Kidney capillary endothelial cell (primary cell): ENCODE measurements at places on chromosomes 16 and 17.

DNA sequence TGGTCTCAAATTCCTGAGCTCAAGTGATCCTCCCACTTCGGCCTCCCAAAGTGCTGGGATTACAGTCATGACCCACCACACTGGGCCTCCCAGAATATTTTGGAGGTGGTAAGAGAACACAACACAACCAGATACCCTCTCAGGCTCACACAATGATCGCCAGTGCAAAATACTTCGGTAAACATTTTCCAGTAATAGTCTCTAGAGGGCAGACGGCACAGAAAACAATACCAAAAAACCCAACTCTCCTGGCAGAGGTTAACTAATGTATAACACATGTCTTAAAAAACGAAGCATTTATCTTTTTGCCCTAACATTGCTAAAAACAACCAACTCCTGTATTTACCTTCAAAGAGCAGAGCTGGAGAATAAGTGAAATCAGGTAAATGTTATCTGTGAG, 10.5 kb downstream of the NUFIP2 start:
- no peak for DNase-seq

DNA sequence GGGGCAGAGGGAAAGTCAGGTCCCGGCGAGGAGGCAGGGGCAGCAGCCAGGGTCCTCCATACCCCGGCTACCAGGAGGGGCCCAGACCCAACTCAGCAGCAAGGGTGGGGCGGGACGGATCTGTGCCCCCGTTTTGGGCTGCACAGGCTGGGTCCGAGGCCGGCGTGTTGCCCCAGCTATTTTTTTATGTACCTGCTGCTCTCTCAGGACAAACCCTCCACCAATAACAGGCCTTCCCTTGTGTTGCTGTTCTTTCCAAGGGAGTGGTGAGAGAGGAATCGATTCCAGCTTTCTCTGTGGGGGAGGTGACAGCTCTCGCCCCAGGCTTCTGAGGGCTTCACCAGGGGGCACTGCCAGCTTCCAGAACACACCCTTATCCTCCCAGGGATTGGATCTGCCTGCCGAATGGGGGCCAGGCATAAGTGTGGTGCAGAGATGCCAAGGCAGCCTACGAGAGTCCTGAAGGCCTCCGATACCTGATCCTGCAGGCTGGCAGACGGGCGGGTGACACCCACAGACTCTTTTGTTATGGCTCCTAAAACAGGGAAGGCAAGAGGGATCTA, 22.3 kb downstream of the RTN4RL1 start:
- no peak for DNase-seq

DNA sequence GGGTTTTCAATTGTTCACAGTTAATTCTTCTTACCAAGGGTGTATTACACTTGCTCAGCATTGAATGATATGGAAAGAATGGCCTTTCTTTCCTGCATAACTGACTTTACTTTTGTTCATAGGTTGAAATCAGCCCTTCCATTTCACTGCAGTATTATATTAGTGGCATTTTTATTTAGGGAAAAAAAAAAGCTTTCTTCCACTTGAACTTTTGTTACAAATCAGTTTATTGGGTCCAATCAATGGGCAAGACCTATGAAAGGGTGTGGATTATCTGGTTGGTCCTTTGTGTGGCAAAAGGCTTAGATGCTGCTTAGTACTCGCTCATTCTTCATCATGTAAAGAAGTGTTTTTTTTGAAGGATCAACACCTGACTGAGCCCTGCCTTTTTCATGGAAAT, 74.1 kb downstream of the WNT3 start:
- no peak for DNase-seq

- DNase-seq, result no peak
Measured at GRCh38 chr17:74442670-74443515, 11.0 kb downstream of the GPRC5C start.

GRCh38 chr17:36938566-36939051, 1.3 kb downstream of the LHX1 start:
- DNase-seq, result no peak

DNA sequence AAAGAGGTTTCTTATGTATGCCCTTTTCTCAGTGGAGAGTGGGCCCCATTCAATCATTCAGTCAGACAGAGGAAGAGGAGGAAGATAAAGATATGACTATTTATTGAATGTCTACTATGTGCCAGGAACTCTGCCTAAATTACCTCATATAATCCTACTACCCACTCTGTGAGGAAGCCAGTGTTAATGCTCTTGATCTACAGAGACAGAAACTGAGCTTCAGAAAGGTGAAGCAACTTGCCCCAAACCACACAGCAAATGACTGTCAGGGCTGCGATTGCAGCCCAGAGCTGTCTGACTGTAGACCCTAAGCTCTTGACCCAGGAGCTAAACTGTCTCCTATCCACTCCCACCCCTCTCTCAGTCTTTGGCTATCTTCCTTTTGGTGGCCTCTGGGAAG, 8.4 kb downstream of the SRCIN1 start:
- DNase-seq, result no peak

DNA sequence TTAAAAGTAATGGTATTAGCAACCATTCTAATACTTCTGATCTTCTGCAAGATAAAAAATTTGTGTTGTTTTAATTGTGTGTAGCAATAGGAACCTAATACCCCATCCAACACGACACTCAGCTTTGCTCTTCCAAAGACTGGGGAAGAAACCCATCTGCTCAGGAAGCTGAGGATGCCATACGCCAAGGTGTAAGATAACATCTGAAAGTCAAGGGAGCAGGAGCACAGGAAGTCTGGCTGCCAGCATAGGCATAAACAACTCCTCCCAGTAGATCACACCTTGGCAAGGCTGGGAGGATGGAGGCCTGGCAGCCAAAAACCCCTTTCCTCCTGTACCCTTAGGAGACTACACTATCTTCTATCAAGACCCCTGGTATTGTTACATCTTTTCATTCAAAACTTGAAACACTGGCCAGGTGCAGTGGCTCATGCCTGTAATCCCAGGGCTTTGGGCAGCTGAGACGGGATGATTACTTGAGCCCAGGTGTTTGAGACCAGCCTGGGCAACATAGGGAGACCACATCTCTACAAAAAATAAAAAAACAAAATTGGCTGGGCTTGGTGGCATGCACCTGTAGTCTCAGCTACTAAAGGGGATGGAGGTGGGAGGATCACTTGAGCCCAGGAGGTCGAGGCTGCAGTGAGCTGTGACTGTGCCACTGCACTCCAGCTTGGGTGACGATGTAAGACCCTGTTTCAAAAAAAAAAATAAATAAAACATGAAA, 5.7 kb upstream of the SPHK1 start:
- DNase-seq, result no peak

GRCh38 chr17:37025238-37025637, 76.5 kb downstream of the AATF start:
- no peak for DNase-seq

DNA sequence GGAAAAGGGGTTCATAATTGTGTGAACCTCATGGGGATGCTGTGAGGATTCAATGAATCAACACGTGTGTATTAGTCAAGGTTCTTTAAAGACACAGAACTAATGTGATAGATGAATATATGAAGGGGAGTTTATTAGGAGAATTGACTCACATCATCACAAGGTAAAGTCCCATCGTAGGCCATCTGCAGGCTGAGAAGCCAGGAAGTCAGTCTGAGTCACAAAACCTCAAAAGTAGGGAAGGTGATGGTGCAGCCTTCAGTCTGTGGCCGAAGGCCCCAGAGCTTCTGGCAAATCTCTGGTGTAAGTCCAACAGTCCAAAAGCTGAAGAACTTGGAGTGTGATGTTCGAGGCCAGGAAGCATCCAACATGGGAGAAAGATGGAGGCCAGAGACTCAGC, 413.4 kb downstream of the CDH13 start:
- no peak for DNase-seq

- DNase-seq, result no peak
Measured at GRCh38 chr17:63224644-63225043, 221.5 kb downstream of the CYB561 start.

GRCh38 chr17:6641247-6641863, 495 bp downstream of the TXNDC17 start:
- no peak for DNase-seq

GRCh38 chr17:19833914-19834313, 33.8 kb downstream of the ULK2 start:
- no peak for DNase-seq

GRCh38 chr16:53056392-53056881, 1.6 kb downstream of the CHD9 start:
- no peak for DNase-seq

GRCh38 chr17:36151891-36152638, 24.4 kb downstream of the TBC1D3B start:
- DNase-seq, result no peak

- no peak for DNase-seq
Measured at GRCh38 chr16:52787709-52788108, 240.8 kb upstream of the TOX3 start.

GRCh38 chr16:55082591-55082976, 151.9 kb downstream of the IRX5 start:
- DNase-seq, result no peak

DNA sequence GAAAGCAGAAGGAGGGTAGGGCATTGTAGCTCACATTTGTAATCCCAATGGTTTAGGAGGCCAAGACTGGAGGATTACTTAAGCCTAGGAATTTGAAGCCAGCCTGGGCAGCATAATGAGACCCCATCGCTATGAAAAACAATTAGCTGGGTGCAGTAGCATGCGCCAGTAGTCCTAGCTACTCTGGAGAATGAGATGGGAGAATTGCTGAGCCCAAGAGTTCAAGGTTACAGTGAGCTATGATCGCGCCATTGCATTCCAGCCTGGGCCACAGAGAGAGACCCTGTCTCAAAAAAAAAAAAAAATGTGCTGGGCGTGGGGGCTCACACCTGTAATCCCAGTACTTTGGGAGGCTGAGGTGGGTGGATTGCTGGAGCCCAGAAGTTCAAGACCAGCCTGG, 5.0 kb downstream of the ATF7IP2 start:
- DNase-seq, result no peak

- DNase-seq, result no peak
Measured at GRCh38 chr17:59783221-59784047, 76.0 kb downstream of the VMP1 start.

DNA sequence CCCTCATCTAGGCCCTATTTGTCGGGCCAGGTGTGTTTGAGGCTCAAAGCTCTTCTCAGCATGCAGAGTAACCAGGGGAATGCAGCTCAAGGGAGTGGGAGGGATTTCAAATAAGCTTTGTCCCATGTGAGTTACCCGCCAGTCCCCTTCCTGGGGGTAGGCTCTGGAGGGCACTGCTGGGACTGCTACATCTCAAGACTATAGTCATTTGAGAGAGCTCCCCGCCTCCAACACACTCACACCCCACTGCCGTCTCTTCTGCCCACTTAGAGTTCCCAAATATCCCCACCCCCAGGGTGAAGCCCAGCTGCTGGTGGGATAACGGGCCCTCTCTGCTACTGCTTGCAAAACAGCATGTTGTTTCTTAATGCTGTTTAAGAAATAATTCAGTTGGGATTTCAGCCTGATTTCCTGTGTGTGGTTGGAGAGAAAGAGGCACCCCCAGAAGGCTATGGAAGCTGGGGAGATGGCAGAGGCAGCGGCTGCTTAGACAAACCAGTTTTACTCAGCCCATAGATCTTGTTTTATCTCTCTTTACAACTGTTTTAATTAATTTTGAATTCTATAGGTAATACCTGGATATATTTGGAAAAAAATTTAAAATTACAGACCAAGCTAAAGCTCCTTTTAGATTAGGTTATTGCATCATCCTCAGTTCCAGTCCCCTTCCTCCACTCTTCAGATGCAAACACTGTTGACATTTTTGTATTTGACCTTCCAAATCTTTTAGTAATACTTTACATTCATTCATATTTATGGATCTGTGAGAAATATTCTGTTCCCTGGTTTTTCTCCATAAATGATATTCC, 4.1 kb upstream of the MPO start:
- DNase-seq, result no peak

DNA sequence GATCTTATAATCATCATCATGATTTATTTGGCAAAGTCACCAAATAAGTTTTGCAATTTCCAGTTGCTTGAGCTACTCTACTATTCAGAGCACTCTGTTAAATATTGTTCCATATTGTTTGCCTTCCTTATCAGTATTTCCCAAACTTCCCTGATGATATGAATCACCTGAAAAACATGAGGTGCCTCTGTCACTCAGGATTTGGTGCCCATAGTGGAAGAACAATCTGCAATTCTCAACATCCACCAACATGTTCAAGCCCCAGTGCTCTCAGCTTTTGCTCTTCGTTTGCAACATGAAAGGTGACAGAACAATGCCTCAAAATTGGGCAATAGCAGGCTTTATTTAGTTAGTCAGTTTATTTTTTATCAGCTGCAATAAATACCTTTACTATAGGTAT, 28.6 kb upstream of the WSB1 start:
- no peak for DNase-seq

- DNase-seq, result no peak
Measured at GRCh38 chr17:82595893-82596292, 52.4 kb downstream of the WDR45B start.

GRCh38 chr16:82715160-82715559, 88.4 kb downstream of the CDH13 start:
- DNase-seq, result no peak

DNA sequence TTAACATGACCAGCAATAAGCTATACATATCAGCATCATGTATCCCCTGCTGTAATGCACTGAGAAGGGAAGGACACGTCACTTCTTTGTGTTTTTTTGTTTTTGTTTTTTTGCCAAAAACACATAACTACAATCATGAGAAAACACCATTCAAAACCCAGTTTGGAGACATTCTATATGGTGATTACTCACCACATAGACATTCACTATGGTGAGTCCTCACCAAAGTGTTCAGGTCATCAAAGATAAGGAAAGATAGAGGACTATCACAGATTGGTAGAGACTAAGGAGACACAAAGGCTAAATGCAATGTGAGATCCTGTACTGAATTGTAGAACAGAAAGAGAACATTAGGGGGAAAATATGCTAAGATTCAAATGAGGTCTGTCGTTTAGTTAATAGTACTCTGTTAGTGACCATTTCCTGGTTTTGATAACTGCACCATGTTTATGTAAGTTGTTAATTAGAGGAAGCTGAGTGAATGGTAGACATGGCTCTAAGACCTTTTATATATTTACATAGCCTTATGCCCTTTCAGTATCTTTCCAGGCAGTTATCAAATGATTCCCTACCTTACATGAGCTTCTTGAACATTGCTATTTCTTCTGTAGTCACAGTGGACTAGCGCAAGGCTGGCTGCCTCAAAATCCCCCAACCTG, 46.6 kb downstream of the PIK3R5 start:
- DNase-seq, result no peak

GRCh38 chr17:1058423-1059130, 61.6 kb downstream of the TIMM22 start:
- no peak for DNase-seq

- no peak for DNase-seq
Measured at GRCh38 chr17:31802502-31802901, 56.5 kb downstream of the COPRS start.

- DNase-seq, result no peak
Measured at GRCh38 chr16:20181416-20181815, 107.7 kb upstream of the GPR139 start.

GRCh38 chr17:1331708-1332107, 52.2 kb downstream of the TRARG1 start:
- no peak for DNase-seq

- no peak for DNase-seq
Measured at GRCh38 chr16:65071433-65072311, 50.2 kb downstream of the CDH11 start.

DNA sequence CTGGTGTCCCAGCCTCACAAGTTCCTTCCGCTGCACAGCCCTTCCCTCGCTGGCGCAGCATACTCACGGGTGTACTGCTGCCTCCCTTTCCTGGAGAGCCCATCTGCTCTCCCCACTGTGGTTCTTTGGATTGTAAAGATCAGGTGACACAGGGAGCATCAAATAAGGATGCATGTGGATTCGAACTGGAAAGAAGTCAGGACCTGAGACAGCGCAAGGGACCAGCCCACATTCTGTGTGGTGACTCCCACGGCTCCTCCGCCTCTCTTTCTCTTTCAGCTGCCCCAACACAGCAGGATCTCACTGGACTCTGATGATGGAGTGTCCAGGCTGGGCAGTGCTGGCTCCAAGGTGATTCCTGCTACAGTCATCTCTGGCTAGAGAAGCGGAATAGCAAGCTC, 8.1 kb downstream of the LDAF1 start:
- DNase-seq, result no peak
